NCI-H460 (cell line): ENCODE measurements at places on chromosomes 1 and 21.

DNA sequence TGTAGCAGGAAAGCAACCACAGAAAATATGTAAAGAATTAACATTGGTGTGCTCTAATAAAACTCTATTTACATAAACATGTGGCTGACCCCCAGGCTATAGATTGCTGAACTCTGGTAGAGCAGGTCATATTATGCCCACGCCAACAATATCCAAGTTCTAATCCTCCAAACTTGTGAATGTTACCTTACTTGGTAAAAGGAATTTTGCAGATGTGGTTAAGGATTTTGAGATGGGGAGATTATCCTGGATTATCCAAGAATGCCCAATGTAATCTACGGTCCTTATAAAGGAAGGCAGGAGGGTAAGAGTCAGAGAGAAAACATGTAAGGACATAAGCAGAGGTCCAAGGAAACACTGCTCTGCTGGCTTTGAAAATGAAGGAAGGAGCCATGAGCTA is 201.0 kb downstream of the USH2A start:
- DNase-seq: no peak

DNA sequence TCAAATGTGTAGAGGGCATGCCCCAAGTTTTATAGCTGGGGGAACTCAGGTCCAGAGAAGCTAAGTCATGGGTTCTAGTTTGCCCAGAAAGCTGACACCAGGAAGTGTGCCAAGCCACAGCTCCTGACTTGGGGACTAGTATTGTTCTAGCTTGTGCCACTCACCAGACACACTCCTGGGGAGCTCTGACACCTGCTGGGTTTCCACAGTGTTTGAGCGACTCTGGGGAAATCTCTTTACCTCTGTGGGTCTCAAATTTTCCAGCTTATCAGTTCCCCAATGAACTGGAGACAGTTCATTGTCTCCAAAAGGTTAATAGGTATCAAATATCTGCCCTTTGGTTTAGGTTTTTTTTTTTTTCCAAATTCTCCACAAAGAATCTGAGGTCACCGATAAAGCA is 4.2 kb downstream of the KISS1 start:
- DNase-seq: no peak

DNA sequence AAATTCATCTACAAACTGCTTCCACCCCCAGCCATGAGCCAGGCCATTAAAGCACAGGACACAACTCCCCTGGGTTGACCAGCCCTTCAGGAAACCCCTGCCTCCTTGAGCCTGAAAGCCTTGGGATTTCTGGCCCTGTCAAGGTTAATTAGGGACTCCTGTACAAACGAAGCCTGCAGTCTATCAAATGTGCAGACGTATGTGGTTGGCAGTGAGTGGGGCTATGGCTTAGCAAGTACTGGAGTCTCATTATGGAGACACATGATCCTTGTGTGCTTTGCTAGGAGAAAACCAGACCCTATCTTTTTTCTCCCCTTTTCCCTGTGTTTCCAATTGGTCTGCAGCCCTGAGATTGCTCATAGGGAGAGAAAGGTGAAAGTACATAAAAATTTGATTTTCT is 588.3 kb upstream of the USP24 start:
- DNase-seq: no peak

DNA sequence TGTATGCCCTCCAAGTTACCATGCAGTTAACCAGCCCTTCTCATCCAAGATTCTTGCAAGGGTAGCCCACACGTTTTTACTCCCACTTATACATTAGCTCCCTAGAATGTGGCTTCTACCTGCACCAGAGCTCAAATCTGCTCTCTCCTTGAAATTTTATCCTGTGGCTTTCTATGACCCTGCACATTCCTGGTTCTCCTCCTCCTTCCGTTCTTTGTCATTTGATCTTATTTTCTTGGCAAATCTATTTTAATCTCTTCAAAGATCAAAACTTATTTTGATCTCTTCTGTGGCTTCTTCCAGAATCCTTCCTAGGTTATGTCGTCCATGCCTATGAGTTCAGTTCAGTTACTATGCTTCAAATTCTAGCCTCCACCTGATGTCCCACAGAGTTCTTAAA is 115.6 kb upstream of the GUCA2B start:
- DNase-seq: no peak

DNA sequence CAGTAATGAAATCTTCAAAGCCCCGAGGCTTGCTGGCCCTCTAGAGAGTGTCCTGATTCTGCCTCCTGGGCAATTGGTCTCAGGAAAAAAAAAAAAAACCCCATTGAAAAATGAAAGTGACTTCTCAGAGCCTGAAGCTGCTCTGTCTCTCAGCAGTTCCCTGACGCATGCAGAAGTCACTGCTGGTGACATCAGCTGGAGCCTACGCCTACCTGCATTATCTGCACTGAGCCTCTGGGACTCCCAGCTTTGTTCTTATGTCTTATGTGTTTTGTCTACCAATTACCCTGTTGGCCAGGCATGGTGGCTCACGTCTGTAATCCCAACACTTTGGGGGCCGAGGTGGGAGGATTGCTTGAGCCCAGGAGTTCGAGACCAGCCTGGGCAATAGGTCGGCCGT is 10.1 kb upstream of the SLC25A33 start:
- no peak for DNase-seq

GRCh38 chr1:157004806-157005205 is 40.7 kb downstream of the ARHGEF11 start:
- no peak for DNase-seq

GRCh38 chr21:41611441-41611840 is 103.5 kb upstream of the TMPRSS2 start:
- no peak for DNase-seq

DNA sequence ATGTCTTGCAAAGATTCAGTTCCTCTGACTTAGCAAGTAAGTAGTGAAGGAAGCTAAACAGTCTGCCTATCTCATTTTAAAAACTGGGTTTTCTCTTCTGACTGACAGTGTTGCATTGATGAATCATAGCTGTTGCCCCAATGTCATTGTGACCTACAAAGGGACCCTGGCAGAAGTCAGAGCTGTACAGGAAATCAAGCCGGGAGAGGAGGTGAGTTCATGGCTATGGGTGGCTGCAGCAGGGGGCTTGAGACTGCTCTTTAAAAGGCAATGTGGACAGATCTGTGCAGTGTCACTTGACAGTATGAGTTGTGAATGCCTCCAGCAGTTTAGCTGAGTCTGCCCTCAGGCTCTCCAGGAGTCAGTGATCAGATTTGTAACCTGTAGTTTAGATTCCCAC is 46.6 kb downstream of the SMYD2 start:
- no peak for DNase-seq

- no peak for DNase-seq
These were observed 511.7 kb downstream of the USP25 start for GRCh38 chr21:16241479-16241963.

- DNase-seq: no peak
These were observed 32.8 kb downstream of the WNT9A start for GRCh38 chr1:227914801-227915563.

DNA sequence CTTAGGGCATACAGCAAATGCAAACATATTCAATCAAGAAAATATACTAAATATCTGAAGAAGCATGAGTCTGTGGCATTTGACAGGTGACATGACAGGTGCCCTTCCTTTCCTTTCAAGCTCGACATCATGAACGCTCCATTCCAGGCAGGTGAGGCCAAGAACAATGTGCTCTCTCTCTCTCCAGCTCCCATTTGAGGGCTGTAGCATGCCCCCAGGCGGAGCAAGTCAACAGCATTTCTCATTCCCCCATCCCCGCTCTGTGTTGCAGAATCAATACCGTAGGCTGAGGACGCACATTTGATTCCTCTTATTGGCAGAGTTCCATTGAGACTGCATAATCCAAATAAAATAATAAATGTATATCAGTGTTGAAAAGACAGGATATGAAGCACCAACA is 24.6 kb upstream of the PLPPR4 start:
- DNase-seq: no peak

- DNase-seq: no peak
These were observed 20.4 kb downstream of the ODF2L start for GRCh38 chr1:86375688-86376087.

DNA sequence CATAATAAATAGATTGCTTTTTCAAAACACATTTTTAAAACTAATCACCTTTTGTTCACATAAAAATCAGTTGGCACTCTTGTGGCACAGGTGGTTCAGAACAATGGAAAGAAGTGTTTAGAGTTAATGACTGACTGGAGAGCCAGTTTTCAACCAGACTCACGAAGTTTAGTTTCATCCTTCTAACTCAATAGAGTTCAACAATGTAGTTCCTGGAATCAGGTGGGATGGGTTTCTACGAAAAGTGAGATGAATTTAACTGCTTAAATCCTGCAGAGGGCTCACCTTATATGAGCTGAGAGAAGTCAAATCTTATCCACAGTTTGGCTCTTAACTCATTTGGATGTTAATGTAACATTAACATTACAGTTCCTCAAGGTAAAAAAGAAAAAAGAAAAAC is 116.5 kb downstream of the SMYD2 start:
- no peak for DNase-seq

DNA sequence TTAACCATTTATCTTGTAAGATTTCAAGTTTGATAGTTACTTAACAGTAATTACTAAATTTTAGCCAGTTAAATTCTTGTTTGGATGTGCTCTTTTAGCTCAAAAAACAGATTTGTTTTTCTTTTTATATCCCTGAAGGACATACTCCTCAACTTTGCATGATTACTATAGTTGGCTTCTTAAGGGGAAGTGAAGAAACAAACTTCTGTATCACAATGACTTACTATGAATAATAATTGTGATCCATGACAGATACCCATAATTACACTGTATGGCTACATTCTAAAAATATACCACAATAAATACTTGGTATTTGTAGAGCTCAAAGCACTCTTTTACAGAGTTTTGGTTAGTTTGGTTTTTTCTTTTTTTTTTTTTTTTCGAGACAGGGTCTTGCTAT is 55.8 kb downstream of the IARS2 start:
- DNase-seq: no peak

DNA sequence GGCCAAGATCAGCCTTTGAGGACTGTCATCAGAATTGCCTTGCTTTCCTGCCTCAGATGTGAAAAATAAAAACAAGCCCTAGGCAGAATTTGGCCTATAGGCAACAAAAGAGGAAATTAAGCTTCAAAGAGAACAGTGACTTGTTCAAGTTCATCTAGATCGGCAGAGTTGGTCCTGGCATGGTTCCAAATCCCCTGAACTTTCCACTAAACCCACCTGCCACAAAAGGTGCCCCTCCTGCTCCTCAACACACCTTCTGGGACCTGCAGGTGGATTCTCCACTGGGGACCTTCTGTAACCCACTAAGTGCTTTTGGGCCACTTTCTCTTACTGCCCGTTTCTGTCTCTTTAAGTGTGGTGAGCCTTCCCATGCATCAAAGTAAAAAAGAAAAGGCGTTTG is 42.5 kb upstream of the LRRN2 start:
- no peak for DNase-seq

DNA sequence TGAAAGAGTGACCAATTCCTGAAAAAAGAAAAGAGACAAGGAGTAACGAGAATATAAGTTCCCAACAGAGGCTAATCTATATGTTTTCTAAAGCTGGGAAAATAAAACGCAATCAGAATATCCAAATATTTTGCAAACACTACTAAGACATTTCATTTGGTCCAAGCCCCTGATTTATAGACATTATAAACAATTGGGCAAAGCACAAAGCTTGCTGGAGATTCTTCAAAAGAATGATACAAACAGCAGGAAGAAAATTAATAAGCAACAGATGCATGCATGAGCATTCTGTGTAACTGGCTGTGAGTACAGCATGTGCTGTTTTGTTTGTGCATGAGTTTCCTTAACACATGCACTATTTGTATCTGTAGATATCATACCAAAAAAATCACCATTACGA is 552.9 kb downstream of the LTN1 start:
- DNase-seq: no peak
